Type B pancreatic cell (in vitro differentiated cells): ENCODE measurements at places on chromosomes 1 and 21. TPM values are rescaled to one million over a fixed set of nuclear protein-coding genes. Genes with fewer than 3 reads are reported as not detected.
A peak's percentile ranks its signal among the peaks of the same experiment; 100 is the strongest.

GRCh38 chr1:41281334-41281733 is 39.2 kb upstream of the SCMH1 start:
- peaks cover 28% of the 10 kb centered on the region for H3K27me3 ChIP-seq
- no peak for DNase-seq
- peak overlapping the region; percentile 17 for H3K4me3 ChIP-seq
- H3K36me3 ChIP-seq: no peaks in the 10 kb centered on the region
- peak overlapping the region; percentile 40 for H3K27ac ChIP-seq

- no peak for DNase-seq
- H3K27me3 ChIP-seq: no peaks in the 10 kb centered on the region
- H3K4me1 ChIP-seq: peaks cover 38% of the 10 kb centered on the region
These were observed 61.8 kb downstream of the MACF1 start for GRCh38 chr1:39266269-39266668.

DNA sequence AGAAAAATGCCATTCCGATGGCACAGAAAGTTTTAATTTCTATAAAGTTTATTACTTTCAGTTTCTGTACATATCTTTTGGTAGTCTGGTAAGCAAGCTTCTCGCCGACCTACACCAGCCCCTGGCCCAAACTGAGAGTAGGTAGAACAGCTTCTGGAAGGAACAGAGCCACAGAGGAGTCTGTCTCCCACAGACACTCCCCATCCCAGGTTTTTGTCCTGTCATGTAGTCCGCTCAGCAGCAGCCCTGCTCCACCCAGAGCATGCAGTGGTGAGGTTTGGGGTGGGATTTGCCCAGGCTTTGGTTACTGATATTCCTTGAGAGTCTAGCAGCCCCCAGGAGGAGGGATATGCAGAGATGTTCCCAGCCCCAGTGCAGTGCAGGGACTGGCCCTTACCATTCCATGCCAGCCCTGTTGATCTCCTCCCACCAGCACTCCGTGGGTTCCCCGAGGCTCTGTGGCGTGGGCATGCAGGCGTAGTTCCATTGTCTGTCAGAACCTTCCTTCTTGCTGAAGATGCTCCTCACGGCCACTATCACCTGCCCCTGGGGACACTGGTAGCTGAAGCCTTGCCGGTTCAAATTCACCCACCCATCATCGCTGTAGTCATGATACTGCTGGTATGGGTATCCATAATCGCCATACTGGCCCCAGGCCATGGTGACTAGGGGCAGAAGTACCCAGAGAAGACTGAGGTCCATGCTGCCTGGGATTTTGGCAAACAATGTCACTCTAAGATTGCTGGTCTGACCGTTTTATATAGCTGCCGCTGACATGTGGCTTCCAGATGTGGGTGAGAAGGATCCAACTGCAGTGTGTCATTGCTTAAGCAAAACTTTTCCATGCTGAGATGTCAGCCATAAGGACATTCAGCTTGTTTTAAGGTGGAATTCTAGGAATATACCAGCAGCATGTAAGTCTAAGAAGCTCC is at the start of gene DPT:
TSS of gene DPT (minus strand) at position 734 of the 932 bp plus-strand sequence. CDS start at position 702, 32 bp downstream.
- peaks cover 16% of the 10 kb centered on the region for H3K4me1 ChIP-seq
- H3K27ac ChIP-seq: no peak within 1 kb of the TSS
- H3K36me3 ChIP-seq: no peaks in the 10 kb centered on the region
- H3K27me3 ChIP-seq: peaks cover 5% of the 10 kb centered on the region
- DNase-seq: no peak

- no peak overlapping the region for H3K4me3 ChIP-seq
- no peak for DNase-seq
- no peaks in the 10 kb centered on the region for H3K4me1 ChIP-seq
- H3K36me3 ChIP-seq: no peaks in the 10 kb centered on the region
These were observed 660.6 kb downstream of the LRRIQ3 start for GRCh38 chr1:73537400-73537799.

DNA sequence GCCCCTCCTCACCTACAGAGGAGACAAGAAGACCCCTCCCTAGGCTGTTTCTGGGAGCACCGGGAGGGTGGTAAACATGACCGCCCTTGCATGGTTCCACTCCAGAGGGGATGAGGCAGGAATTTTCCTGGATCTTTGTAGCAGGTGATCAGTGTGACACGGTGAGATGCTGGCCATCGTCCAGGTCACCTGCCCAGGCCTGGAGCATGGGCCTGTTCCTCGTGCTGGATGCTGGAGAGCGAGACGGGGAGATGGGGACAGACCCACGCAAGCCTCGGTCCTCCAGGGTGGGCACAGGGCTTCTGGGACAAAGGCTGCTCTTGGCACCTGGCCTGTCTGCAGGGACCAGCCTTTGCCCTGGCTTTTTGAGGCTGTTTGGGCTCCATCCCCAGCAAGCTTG is 46.2 kb downstream of the DMRTB1 start:
- no peak overlapping the region for H3K4me3 ChIP-seq
- H3K27ac ChIP-seq: peak overlapping the region; percentile 21
- H3K27me3 ChIP-seq: no peaks in the 10 kb centered on the region
- H3K4me1 ChIP-seq: peaks cover 16% of the 10 kb centered on the region

- no peaks in the 10 kb centered on the region for H3K27me3 ChIP-seq
- no peaks in the 10 kb centered on the region for H3K36me3 ChIP-seq
- H3K4me1 ChIP-seq: no peaks in the 10 kb centered on the region
- no peak for DNase-seq
These were observed 20.7 kb upstream of the HRNR start for GRCh38 chr1:152244576-152245273.

GRCh38 chr1:153728305-153729066 is 636 bp downstream of the INTS3 start:
- H3K4me3 ChIP-seq: peak overlapping the region; percentile 93
- no peak for DNase-seq
- peaks cover 28% of the 10 kb centered on the region for H3K4me1 ChIP-seq
- H3K27me3 ChIP-seq: no peaks in the 10 kb centered on the region

- no peak for DNase-seq
- no peak overlapping the region for H3K27ac ChIP-seq
- no peak overlapping the region for H3K4me3 ChIP-seq
These were observed 548.1 kb downstream of the BRINP3 start for GRCh38 chr1:189929501-189930099.

DNA sequence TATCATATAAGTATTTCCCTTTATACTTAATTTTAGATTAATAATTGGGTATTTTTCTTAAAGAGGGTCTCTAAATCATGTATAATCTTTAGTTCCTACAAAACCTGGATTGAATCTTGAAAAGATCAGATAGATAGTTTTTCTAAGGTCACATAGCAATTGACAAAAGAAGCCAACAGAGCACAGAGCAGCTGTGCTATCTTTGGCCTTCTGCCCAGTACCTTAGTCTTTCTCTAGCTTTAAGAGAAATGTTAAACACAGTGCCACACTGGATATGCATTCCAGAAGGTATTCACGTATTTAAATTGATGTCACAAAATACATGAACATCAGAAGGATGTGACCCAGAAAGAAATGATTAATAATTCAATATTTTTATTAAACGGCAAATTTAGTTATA is 86.8 kb downstream of the C21orf91 start:
- H3K36me3 ChIP-seq: no peaks in the 10 kb centered on the region
- no peak overlapping the region for H3K27ac ChIP-seq
- no peak overlapping the region for H3K4me3 ChIP-seq
- no peak for DNase-seq
- H3K27me3 ChIP-seq: peaks cover 10% of the 10 kb centered on the region

DNA sequence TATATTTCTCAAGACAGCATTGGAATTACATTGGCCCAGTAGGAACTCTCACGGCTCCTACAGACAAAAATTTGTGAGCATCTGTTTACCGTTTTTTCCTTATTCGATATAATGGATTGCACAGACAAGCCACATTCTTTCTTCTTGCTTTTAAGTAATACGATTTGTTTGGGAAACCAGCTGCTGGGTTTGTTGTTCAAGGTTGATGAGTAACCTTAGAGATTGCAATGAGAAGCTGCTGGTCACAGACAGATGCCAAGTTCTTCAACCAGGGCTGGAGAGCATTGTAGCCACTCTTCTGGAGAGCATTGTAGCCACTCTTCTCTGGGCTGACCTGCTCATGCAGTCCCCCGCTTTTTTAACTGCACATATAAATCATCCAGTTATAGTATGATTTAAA is 1.4 kb upstream of the MIA3 start:
- peaks cover 34% of the 10 kb centered on the region for H3K27me3 ChIP-seq
- peaks cover 5% of the 10 kb centered on the region for H3K36me3 ChIP-seq
- H3K4me1 ChIP-seq: peaks cover 26% of the 10 kb centered on the region
- H3K27ac ChIP-seq: peak overlapping the region; percentile 88
- peak overlapping the region; percentile 89 for H3K4me3 ChIP-seq

GRCh38 chr1:175733722-175734121 is 9.7 kb downstream of the TNR start:
- H3K36me3 ChIP-seq: no peaks in the 10 kb centered on the region
- no peak for DNase-seq
- peaks cover 44% of the 10 kb centered on the region for H3K27me3 ChIP-seq
- no peaks in the 10 kb centered on the region for H3K4me1 ChIP-seq
- no peak overlapping the region for H3K27ac ChIP-seq
- H3K4me3 ChIP-seq: no peak overlapping the region

The MYBPH gene
- 1.6 TPM in 1 of 2 replicates, not detected in the other for total RNA-seq

The COL9A2 gene
- total RNA-seq: 7.7 and 19.8 TPM in 2 replicates

The C1QB gene
- not detected in 2 replicates for total RNA-seq

The SPRR2G gene
- not detected in 2 replicates for total RNA-seq

The SMIM1 gene
- total RNA-seq: 10.8 and 15.1 TPM in 2 replicates

The C1QTNF12 gene
- 2.5 TPM in 2 replicates for total RNA-seq
